ENCODE measurements at places on chromosomes 13 and 19. TPM values are rescaled to one million over a fixed set of nuclear protein-coding genes. Genes with fewer than 3 reads are reported as not detected.

DNA sequence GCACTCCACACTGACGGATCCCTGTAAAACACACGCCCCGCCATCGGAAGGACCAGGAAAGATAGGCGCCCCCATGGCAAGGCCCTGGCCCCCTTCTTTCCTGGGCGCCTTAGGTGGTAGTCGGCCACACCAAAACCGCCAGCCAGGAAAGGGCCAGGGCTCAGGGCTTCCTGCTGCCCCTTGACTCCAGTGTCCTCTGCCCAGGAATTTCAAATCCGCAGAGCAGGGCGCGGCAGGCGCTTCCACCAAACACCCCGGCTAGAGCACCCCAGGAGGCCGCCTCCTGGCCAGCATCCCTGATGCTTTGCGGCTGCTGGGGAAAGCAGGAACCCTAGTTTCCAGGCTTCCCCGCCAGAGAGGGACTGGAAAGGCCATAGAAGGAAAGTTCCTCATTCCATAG, 57.5 kb downstream of the ZNF726 start:
- H3K4me3 ChIP-seq = no peak overlapping the region
- H3K36me3 ChIP-seq = no peaks in the 10 kb centered on the region
- H3K27ac ChIP-seq = no peak overlapping the region
- no peak for DNase-seq
- no peaks in the 10 kb centered on the region for H3K27me3 ChIP-seq

DNA sequence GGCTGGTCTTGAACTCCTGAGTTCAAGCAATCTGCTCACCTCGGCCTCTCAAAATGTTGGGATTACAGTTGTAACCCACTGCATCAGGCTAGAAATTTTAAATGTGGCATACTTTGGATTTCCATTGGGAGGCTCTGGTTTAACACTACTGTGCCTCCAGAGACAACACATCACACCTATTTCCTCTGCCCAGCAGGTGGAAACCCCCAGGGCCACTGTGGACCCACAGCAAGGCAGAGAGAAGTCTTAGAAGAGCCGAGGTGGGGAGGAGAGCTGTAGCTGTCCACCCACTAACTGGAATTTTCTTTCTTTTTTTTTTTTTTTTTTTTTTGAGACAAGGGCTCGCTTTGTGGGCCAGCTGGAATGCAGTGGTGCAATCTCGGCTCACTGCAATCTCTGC, 39.4 kb downstream of the IER2 start:
- H3K36me3 ChIP-seq = no peaks in the 10 kb centered on the region
- DNase-seq = no peak
- no peak overlapping the region for H3K27ac ChIP-seq
- no peak overlapping the region for H3K4me3 ChIP-seq
- no peaks in the 10 kb centered on the region for H3K27me3 ChIP-seq

Gene CEACAM19
- total RNA-seq = 4.3 TPM

DNA sequence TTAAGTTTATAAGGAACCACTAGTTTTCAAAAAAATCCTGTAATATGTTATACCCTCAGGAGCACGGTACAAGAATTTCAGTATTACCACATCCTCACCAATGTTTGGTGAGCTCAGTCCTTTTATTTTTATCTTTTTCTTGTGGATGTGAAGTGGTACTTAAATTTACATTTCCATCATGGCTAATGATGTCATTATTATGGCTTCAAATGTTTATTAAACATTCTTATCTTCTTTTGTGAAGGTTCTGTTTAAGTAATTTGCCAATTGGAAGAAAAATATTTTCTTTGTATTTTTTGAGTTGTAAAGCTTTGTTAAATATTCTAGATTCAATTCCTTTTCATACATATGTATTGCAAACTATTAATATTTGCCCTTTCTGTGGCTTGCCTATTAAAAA, 291.0 kb downstream of the ENOX1 start:
- H3K4me1 ChIP-seq = peaks cover 7% of the 10 kb centered on the region
- H3K27me3 ChIP-seq = no peaks in the 10 kb centered on the region
- H3K36me3 ChIP-seq = no peaks in the 10 kb centered on the region

- peak overlapping the region; percentile 87 for H3K27ac ChIP-seq
- no peaks in the 10 kb centered on the region for H3K27me3 ChIP-seq
- peaks cover 13% of the 10 kb centered on the region for H3K4me1 ChIP-seq
- H3K4me3 ChIP-seq = peak overlapping the region; percentile 77
Observed at GRCh38 chr13:20566468-20566897, 474 bp upstream of the IFT88 start.

DNA sequence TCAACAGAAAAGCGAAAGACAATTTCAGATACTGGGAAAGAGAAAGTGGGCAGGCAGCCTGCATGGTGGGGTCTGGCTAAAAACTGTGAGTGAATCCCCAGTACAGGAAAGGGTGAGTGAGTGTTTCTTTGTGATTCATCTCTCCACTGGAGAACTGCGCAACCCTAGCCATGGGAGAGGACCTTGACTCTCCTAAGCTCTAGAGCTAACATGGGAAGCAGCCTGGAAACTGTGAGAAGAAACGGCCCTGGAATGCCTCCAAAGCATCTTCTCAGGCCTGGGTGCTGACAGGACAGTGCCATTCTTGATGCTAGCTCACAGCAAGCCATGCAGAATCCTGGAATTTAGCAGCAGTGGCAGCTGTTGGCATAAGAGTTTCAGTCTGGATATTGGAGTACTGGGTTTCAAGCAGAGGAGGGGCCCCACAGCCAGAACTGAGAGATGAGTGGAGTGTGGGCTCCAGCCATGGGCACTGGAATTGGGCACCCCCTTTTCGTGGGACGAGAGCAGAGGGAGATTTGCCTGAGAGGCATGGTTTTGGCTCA, 18.7 kb upstream of the SLAIN1 start:
- H3K4me1 ChIP-seq = no peaks in the 10 kb centered on the region
- no peak overlapping the region for H3K27ac ChIP-seq
- no peak overlapping the region for H3K4me3 ChIP-seq
- no peaks in the 10 kb centered on the region for H3K36me3 ChIP-seq
- DNase-seq = no peak

DNA sequence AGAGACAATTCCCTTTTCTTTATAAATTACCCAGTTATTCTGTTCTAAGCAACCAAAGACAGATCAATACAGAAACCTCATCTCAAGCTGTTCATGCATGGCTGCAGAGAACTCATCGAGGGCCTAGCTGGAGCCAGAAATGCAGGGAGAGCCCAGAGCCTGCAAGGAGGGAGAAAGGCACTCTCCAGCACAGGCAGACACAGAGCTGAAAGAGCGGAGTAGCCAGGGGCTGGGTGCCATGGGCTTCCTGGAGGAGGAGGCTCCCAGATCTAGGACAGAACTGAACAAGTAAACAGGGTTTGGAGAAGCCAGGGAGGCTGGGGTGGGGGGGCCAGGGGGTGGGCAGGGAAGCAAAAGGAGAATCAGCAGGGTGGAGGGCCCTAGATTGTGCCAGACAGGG, 144.2 kb upstream of the ZNF507 start:
- H3K4me3 ChIP-seq = no peak overlapping the region
- no peaks in the 10 kb centered on the region for H3K4me1 ChIP-seq
- H3K36me3 ChIP-seq = no peaks in the 10 kb centered on the region
- H3K27ac ChIP-seq = no peak overlapping the region
- DNase-seq = no peak

Gene TMEM238
- 22.8 TPM for total RNA-seq

DNA sequence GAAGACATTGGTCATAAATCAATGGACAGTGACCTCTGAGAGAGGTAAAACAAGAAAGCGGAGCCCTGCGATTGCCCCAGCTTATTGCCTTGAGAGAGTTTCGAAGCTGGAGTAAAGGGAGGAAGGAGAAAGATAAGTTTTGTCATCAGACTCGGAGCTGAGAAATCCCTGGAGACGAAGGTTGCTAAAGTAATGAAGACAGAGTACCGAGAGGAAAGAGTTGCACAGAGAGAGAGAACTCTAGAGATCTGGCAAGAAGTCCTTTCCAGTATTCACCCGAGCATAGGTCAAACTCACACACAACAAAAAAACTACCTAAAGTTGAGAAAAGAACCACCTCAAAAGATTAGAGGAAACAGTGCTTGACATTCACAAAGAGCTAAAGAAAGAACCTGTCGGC, 472.0 kb downstream of the DACH1 start:
- H3K36me3 ChIP-seq = no peaks in the 10 kb centered on the region
- no peak for DNase-seq
- no peaks in the 10 kb centered on the region for H3K4me1 ChIP-seq
